ENCODE measurements at places on chromosomes 2 and 18. TPM values are rescaled to one million over a fixed set of nuclear protein-coding genes. Genes with fewer than 3 reads are reported as not detected.

DNA sequence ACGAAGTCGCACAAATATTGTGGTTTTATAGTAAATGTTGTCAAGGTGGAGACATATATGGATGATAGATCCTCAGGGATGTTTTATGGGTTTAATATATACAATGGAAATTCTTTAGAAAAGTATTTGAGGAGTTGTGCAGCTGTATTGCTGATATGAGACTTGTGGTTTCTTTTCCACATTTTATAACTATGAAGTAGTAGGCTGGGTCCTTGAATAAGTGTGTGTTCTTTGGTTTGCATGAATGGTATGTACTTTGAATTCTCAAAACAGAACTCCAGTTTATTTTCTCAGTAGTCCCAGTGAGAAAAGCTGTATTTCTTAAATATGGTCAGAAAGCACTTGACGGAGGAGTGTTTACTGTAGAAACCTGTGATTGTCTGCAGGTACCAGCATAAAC lies 42.4 kb downstream of the PLCL1 start:
- DNase-seq, result no peak

DNA sequence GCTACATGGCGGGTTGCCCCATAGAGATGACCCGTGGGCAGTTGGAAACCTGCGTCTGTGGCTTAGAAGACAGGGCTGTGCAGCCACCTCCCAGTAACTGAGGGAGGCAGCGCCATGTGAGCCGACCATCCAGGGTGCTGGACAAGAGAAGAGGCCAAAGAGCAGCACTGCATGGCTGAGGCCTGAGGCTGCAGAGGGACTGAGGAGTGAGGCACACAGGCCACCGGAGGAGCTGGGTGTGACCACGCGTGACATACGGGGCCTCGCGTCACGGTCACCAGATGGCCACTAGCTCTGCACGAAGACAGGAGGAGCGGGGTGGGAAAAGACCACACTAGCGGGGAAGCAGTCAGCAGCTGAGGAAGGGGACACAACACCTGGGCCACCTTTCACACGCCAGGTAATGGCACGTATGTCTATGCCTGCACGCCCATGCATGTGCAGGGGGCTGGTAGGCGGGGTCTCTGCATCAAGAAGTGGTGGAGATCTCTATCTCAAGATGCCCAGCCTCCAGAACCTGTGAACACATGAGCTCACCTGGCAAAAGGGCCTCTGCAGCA lies 61.4 kb downstream of the NDUFA10 start:
- DNase-seq, result no peak

GRCh38 chr2:98634406-98635092 lies 26.2 kb downstream of the UNC50 start:
- DNase-seq, result no peak

Gene GCG
- total RNA-seq, result not detected

Gene STPG4
- not detected for total RNA-seq

- no peak for DNase-seq
Observed at GRCh38 chr2:4381049-4381448, 677.7 kb downstream of the DCDC2C start.

DNA sequence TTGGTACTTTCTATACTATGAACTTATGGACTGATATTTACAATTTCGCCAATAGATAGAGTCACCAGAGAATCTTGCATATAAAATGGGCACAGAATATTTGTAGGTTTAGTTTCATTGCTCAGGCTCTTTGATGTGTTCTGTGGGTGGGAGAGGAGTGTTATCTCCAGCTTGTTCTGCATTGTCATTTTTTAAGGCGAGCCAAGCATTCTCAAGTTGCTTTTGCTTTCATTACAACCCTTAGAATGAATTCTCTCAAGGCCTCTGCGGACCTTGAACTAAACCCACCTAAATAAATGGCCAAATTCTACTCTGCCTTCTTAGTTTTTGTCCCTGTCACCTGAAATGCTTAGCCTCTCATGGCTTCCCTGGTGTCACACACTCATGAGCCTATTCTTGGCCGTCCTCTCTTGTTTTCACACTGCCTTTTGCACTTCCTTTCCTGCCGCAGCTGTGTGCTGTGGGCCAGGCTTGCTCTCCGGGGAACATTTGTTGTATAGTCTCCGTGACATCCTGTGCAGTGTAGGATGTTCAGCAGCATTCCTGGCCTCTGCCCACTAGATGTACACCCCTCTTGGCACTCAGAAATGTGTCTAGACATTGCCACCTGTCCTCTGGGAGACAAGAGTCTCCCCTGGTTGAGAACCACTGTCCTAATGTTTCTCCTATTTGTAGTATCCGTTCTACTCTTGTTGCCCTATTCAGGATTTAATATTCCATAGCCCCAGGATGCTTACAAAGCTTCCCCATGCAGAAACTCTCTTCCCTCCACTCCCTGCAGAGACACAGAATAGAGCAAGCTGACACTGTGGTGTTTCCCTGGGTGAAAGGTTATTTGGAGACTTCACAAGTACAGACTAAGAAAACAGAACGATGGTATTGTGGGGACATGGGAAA lies 255.6 kb downstream of the PTPRM start:
- DNase-seq, result no peak

DNA sequence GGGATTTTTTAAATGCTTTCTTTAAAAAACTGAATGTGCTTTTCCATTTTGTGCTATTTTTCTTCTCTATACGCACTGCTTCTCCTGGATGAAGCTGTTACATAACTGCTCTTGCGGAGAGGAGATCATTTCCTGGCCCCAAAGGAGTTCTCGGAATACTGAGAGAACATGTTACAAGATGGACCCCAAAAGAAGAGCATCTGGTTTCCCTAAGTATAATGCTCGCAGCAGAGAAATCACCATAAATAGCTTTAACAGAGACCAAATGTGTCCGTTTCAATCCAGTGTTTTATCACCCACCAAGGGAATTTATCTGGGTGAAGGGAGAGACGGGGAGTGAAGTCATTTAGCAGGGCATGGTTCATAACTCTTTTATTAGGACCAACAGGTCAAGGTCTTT lies 80.1 kb downstream of the RBM43 start:
- DNase-seq, result no peak

Data from HFFc6 (cell line).